Gastroesophageal sphincter (tissue), 4 donors: ENCODE measurements at places on chromosomes 2 and 18. TPM values are rescaled to one million over a fixed set of nuclear protein-coding genes. Genes with fewer than 3 reads are reported as not detected.

- ATAC-seq, result no peak
Observed at GRCh38 chr2:210128961-210129360, 42.2 kb downstream of the KANSL1L start.

DNA sequence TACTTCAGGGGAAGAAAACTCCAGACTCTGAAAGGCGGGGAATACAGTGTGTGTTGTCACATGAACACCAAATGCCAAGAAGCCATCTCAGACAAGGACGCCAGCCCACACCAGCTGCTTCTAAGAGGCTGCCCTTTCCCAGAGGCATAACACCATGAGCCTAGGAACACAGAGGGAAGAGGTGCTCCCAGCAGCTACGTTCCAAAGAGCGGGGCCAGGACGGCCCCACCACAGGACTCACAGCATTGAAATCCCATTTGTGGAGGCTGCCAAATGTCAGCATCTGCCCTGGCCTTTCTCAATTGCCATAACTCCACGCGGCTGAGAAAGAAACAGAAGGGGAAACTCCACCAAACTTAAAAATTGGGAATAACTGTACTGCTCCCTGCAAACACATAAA lies 20.1 kb upstream of the ID2 start:
- peak; percentile 67 for ATAC-seq

- no peak for ATAC-seq
Observed at GRCh38 chr2:25174192-25174861, 5.9 kb upstream of the POMC start.

DNA sequence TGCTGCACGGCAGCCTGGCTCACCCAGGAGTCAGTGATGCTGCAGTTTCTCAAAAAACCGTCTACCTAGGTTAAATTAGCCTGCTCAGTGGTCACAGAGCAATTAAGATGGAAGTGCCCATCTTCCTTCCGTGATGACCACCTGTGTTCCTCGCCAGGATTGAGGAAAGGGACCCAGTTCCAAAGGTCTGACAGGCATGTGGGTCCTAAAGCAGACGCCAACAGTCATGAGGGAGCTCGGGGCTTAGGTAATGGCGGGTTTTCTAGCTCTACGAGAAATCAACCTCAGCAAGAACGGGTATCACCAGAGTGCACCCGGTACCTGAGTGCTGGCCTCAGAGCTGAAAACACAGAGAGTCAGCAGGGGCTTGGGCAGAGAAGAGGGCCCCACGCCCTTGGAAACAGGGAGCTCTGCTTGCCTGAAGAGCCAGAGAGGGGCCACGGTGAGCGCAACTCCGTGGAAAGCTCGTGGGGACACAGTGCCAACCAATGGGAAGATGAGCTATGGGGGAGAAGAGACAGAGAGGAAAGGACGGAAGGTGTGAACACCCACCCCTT lies 34.3 kb upstream of the DNMT3A start:
- ATAC-seq, result no peak

GRCh38 chr18:63079114-63079513 lies 240.5 kb downstream of the BCL2 start:
- ATAC-seq, result no peak

GRCh38 chr2:173544641-173545363 lies 190.1 kb downstream of the CDCA7 start:
- no peak for ATAC-seq

The ARHGEF4 gene
- total RNA-seq, result 59.5 TPM

The FASTKD1 gene
- 10.0 TPM for total RNA-seq
